NB4 (cell line): ENCODE measurements at places on chromosomes 3 and 15.

- DNase-seq = peak; percentile 41
Observed at GRCh38 chr3:138908846-138909245, 38.1 kb downstream of the FOXL2 start.

DNA sequence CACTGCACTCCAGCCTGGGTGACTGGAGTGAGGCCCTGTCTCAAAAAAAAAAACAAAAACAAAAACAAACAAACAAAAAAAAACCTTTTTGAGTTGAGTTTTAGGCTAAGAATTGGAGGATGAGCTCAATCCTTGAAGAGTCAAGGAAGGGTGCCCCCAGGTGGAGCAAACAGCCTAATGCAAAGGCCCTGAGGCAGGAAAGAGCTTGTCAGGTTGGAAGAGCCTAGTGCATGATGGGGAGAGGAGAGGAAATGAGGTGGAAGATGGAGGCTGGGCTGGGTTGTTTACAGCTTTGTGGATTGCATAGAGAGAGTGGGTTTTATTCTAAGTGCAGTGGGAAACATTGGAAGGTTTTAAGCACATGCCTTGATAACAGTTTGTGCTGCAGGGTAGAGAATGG is 2.1 kb upstream of the SNX22 start:
- DNase-seq = peak; percentile 60

- DNase-seq = no peak
Observed at GRCh38 chr3:43838009-43838758, 147.4 kb downstream of the ABHD5 start.

DNA sequence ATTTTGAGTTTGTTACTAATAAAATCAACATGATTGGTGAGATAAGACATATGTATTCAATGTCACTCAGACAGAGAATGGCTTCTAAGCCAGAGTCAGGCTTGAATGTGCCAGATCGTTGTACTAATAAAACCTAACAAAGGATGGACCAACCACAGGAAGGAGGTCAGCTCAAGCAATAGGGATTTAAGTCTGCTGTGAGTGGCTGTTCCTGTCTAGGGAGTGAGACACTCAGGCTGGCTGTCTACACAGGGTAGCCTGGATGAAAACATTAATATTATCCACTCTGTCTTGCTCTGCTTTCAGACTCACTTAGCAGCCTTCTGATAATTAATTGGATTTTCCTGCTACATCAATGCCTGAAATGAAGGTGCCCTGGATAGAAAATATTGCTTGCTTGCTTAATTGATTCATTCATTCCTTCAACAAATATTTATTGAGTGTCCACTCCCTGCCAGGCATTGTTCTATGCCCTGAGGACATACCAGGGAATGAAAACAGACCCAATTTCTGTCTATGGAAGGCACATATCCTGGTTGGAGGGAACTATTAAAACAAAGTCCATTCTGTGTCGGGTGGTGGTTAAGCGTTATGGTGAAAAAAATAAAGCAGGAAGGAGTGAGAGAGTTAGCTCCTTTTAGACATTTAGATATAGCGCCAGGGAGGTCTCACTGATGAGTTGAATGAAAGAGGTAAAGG is 239.4 kb downstream of the CHST2 start:
- no peak for DNase-seq

DNA sequence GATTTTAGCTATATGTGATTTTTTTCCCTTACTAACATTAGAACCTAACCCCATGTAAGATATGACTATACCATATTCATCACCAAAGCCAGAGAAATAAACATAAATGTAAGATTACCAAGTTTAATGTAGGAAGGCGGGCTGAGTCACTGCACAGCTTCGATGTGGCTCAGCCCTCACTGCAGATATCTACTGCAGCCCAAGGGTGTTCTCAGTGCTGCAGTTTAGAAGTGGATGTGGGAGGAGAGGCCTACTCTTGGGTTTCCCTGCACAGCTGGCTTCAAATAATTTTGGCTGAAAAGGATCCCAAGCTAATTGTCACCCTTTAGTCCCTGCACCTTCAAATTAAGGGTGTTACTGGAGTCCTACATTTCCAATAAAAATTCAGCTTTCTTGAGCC is 9.3 kb downstream of the ARPP19 start:
- no peak for DNase-seq

- DNase-seq = no peak
Observed at GRCh38 chr3:188756241-188756640, 415.5 kb upstream of the TPRG1 start.

DNA sequence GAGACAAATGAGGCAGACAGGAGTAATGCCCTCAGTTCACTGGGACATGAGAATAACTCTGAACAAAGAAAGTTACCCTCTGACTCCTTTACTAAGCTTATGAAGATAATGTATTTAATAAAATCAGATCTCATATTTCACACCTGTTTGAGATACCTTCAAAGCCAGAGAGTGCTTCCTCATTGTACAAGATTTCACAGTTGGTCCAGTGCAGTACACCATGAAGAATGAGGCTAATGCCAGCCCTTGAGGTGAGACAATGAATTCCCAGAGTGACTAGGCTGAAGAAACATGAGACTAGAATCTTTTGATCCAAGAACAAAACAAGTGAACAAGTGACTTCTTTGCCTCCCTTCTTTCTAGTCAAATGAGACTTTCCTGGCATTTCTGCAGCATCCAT is 1133.8 kb downstream of the TUSC7 start:
- no peak for DNase-seq

GRCh38 chr3:98612996-98613517 is 19.6 kb upstream of the CPOX start:
- no peak for DNase-seq

DNA sequence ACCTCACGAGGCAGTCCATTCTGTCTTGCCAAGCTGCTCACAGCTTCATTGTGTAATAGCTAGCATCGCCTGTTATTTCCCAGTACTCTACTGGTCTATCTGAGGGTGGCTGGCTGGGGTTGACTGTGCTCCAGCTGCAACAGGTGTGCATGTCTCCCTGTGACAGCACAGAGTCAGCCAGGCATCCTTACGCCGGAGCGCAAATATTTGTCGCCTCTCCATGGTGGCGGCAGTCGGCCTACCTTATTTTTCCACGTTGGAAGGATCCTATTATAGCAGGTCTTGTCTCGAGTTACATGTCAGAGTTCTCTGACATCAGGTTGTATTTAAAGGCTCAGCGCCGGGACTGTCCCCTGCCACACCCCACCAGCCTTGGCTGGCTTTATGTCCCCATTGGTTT is 307.1 kb downstream of the TLE3 start:
- no peak for DNase-seq

- DNase-seq = no peak
Observed at GRCh38 chr3:160886421-160886820, 130.4 kb downstream of the PPM1L start.

- peak; percentile 22 for DNase-seq
Observed at GRCh38 chr3:127015282-127016042, 32.5 kb downstream of the PLXNA1 start.

DNA sequence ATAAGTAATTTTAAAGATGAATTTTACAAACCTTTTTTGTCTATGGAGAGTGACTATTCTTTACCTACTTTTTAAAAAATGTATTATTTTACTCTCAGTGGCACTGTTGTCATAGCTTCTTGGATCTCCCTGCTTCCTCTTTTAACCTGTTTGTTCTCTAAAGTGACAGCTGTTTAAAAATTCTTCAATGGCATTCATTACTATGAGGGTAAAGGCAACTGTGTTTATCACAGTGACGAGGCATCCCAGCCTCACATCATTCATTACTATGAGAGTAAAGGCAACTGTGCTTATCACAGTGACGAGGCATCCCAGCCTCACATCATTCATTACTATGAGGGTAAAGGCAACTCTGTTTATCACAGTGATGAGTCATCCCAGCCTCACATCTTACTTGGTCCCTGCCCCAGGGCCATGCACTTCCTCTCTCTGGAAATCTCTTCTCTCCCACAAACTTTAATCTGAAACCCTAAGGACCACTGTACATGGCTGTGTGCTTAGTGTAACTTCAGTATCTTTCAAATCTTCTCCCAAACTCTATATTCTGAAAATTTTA is 101.7 kb upstream of the ZNF717 start:
- no peak for DNase-seq

- DNase-seq = no peak
Observed at GRCh38 chr15:39472621-39473297, 108.1 kb upstream of the THBS1 start.

GRCh38 chr3:146390957-146391356 is 78.4 kb downstream of the PLSCR2 start:
- no peak for DNase-seq

DNA sequence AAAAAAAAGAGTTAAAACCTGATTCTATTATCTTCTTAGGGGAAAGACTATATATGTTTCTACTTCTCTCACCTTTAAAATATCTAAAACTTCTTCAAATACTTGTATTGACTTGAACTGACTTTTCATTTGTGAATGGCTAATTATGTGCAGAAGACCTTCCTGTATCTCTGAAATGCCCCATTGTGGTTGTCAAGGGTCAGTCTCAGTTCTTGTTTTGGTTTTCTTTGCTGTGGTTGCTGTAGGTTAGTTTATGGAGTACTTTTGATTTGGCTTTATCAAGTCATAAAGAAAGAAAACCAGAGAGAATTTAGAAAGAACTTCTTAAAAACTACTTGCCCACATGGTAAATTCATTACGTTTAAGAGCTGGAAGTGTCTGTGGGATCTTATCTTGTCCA is 345.3 kb upstream of the POU1F1 start:
- no peak for DNase-seq

- no peak for DNase-seq
Observed at GRCh38 chr15:68341760-68342725, 64.5 kb downstream of the FEM1B start.

DNA sequence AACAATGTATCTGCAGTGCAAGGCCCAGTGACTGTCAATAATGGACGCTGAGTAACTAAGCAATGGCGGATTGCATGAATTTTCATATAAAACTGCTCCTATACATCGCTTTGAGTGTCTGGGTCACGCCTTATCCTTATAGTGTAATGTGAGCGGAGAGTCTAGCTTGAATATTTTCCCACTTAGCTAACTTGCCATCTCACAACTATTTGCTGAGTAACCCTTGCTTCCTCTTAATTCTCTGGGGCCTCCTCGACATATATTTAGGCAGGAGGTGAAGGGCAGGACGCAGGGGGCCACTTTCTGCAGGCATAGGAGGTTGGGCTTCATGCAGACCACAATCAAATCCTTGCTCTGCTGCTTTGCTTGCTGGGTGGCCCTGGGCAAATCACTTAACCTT is 24.0 kb downstream of the ST8SIA2 start:
- no peak for DNase-seq

DNA sequence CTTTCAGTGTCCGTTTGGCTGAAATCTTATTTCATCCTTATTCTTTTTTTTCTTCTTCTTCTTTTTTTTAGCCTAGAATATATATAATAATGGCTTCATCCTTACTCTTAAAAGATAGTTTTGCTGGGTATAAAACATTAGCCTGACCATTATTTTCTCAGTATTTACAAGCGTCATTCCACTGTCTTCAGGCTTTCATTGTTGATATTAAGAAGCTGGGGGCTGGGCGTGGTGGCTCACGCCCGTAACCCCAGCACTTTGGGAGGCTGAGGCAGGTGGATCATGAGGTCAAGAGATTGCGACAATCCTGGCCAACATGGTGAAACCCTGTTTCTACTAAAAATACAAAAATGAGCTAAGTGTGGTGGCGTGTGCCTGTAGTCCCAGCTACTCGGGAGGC is 10.6 kb downstream of the ZNF710 start:
- no peak for DNase-seq

DNA sequence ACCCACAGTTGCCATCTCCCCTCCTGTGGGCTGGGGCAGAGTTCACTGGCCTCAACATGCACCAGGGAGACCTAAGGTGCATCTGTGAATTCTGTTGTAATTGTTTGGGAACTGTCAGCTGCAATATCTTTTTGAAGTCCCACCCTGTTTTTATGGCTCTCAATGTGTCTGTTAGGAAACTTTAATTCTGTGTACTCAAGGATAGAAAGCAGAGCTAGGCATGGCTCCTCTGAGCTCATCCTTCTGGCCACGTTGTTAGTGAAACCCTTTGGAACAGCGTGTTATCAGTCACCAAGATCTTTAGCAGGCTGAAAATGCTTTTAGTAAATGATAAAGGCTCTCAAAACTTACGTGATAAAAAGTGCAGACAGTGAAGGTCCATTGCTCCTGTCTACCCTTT is 33.6 kb upstream of the MTMR10 start:
- no peak for DNase-seq

DNA sequence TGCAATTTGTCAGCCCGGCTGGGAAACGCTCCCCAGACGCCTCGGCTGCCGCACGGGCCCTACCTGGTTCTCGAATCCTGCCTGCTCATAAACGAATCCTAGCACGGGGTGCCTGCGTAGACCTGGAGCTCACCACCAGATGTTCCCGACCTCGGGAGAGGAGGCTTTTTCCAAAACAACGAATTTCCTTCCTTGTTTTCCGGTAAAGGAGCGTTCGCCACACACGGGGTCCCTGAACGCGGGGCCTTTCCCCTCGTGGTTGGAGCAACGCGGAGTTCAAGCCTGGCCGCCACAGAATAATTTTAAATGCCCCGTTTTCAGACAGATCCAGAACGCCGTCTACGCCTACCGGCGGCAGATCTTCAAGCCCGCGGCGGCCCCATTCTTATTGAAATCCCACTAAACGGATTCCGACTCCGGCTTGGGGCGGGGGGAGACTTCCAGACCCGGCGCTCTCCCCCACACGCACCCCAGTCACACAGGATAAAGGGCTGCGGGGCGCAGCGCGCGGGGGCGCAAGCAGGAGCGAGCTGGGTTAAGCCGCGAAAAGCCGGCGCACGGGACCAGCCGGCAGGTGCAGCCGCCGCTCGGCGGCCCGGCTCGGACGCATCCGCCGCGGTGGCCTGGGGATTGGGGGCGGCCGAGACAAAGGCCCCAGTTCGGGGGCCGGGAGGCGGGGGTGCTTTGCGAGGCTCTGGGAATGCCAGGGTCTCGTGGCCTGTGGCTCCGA is 895 bp downstream of the GATA2 start:
- peak; percentile 56 for DNase-seq
